ENCODE measurements at places on chromosomes 5 and 9.

DNA sequence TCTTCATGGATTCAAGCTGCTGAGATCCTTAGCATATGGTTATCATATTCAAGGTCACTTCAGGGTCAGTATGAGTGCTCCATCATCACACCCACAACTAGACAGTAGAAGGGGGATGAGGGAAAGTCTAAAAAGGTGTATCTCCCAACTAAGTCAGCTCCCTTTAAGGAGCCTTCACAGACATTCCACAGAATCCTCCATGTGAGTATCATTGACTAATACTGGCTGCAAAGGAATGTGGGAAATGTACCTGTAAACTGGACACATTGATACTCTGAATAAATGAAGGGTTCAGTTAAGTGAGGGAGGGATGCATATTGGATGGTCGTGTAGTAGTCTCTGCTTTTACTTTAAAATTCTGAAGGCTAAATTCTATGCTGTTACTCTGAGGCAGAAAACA lies 330.7 kb downstream of the LRRC70 start:
- no peak for DNase-seq

- DNase-seq = no peak
Observed at GRCh38 chr5:159199780-159200179, 9.6 kb downstream of the RNF145 start.

DNA sequence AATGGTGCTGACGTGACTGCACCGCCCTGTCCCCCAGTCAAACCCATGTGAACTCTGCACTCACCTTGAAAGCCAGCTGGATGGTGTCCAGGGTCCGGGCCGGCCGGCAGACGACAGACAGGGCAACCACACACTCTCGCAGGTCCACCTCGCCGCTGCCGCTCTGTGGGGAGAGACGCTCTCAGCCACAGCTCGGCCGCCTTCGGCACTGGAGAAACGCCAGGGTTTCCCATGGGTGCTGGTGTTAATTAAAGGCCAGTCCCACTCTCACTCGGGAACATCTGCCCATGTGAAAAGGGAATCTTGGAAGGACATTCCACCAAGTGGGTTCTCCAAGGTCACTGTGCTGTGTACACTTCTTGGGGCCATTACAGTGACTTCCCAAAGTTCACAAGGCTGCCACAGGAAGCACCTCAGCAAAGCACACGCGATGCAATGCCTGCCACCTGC lies 25.5 kb upstream of the SLC6A3 start:
- DNase-seq = no peak

- DNase-seq = no peak
Observed at GRCh38 chr9:75658301-75658905, 232.1 kb upstream of the PCSK5 start.

DNA sequence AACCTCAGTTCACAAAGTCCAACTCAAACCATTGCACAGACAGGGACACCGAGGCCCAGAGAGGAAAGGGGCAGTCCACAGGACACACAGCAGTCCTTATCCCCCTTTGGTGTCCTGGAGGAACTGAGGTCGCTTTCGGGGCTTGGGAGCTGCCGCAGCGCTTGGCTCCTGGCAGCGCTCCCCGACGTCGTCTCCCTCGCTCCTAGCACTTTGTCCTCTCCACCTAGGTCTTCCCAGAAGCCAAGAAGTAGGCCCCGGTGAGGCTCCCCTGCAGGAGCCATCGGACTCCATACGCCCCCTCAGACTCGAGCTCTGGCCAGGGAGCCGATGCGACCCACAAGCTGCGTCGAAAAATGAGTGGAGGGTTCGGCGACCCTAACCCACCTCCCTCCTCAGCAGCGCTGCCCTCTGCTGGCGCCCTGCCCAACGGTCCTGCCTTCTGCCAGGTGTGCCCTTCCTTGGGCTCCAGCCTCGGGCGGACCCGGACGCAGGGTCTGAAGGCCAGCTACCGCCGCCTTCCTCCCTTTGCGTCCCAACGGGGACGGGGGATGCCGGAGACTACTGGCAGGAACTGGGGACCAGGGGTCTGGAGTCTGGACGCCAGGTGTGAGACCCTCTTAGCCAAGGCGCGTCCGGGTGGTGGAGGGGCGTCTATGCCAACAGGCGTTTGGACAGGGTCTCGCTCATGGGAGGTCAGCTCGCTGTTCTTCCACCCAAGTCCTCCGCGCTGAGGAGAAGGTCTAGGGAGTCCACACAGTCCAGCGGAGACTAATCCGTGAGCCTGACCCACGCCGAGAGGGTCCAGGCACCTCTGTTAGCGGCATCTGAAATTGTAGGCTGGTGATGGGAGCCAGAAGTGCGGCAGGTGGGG lies 2.1 kb upstream of the PRDM12 start:
- no peak for DNase-seq

- no peak for DNase-seq
Observed at GRCh38 chr5:176733406-176734262, 76.7 kb upstream of the UNC5A start.

GRCh38 chr9:98786750-98787510 lies 9.4 kb downstream of the ANKS6 start:
- DNase-seq = no peak

DNA sequence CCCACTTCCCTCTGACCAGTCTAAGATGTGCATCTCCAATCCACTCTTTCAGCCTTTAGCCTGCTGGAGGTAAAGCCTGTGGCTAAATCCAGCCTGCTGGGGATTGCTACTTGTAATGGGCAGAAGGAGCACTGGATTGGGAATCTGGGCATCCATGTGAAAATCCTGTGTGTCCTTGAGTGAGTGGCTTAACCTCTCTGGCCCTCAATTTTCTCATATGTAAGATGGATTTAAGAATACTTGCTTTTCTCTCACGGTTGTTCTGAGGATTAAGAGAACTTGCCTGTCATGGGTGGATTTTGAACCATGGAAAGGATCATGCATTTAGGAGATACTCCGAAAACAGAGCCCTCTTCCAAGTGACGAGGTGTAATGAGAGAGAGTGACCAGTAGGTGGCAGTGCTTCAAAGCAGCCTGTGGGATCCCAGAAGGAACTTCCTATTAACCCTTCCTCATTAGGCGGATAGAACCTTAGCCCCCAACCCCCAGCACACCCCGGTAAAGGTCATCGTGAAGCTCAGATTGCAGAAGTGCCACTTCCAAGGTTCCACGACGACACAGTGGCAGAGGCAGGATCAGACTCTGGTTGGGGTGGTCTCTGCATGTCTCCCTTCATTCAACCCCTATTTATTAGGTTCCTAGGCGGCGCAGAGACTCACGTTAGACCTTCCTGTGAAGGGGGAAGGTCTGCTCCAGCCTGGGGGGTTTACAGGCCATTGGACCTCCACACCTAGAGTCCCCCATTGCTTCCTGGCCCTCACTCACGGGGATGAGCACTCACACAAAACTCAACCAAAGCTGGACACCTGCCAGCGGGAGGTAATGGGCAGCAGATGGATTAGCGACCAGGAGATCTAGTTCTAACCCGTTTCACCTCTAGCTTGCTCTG lies 68.7 kb upstream of the ZNF618 start:
- peak; percentile 14 for DNase-seq

GRCh38 chr5:83856881-83857280 lies 136.2 kb upstream of the HAPLN1 start:
- no peak for DNase-seq

DNA sequence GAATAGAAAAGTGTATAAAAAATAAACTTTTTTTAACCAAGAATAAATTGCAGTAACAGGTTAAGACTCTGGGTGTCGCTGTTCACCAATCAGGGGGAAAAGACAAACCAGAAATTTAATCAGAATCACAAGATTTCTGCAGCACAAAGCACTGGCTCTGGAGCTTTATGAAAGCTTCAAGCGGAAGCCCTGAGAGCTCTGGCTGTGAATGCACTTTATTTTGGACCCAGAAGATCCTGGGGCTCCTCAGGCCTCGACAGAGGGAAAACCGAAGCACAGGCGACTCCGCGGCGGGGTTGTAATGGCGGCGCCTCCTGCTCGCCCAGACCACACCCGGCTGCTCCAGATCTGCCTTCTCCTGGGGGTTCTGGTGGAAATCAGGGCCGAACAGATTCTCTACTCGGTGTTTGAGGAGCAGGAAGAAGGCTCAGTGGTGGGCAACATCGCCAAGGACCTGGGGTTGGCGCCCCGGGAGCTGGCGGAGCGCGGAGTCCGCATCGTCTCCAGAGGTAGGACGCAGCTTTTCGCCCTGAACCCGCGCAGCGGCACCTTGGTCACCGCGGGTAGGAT lies at the start of gene PCDHGA4:
Gene PCDHGA4, plus strand, starts transcription at position 122 of the 570 bp plus-strand sequence. Its CDS starts 87 bp downstream, at position 209.
- no peak for DNase-seq

GRCh38 chr9:122402403-122402871 lies 31.6 kb downstream of the PTGS1 start:
- DNase-seq = peak; percentile 79

DNA sequence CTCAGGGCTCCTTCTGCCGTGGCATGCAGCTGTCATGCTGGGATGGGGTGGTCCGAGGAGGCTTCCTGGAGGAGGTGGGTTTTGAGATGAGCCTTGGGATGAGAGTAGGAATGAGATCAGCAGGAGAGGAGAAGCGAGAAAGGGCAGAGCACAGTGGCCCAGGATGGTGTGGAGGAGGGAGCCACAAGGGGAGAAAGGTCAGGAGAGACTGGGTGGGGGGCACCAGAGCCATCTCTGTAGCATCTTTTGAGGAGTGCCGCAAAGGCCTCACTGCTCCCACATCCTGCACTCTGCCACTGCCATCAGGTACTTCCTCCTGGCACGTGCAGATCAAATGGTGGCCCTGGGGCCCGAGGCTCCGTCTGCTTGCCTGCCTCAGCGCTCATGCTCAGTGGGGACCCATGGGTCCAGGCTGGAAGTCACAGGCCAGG lies 150.2 kb downstream of the MACROH2A1 start:
- no peak for DNase-seq

DNA sequence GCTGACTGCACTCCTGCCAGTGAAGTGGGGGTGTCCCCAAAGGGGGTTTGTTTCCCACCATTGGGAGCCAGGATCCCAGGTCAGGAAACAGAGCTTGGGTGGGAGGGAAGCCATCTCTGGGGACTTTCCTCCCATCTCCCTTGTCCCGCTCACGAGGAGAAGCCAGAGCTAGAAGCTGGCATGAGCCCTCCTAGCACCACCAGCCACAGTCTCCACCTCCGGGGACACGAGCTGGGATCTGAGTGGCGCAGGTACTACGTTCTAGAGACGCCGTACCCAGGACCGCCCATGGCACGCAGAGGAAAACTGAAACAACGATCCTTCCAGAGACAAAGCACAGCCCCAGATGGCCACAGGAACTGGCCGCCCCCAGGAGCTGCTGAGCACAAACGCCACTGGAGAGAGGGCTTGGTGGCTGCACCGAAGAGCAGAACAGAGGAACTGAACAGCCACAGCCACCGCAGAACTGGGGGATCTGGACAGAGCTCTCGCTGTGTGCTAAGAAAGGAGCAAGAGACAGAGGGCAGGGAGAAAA lies 29.8 kb downstream of the ADAMTS2 start:
- DNase-seq = no peak

DNA sequence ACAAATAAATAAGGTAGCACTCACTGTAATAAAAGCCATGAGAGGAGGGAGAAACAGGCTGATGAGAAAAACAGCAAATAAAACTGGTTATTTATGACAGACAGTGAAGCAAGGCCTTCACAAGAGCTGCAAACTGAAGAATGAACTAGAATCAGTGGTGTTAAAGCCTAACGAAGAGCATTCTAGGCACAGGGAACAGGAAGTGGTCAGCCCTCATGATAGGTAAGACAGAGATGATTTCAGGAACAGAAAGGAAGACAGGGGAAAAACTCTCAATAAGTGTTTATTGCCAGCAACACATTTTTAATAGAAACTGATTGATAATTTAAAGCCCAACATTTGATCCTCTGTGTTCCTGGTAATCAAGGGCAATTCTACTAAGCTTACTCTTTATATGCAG lies 124.5 kb downstream of the EDIL3 start:
- DNase-seq = no peak

- DNase-seq = no peak
Observed at GRCh38 chr9:129572052-129572425, 48.9 kb downstream of the C9orf50 start.

DNA sequence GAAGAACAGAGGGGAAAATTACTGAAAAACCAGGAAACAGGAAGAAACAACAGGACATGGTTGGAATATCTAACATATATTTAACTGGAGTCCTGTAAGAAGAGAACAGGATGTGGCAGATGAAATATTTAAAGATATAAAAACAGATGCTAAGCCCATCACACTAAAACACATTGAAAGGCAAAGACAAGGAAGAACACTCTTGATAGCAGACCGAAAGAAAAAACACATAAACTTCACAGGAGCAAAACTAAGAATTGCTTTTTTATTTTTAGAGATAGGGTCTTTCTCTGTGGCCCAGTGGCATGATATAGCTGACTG lies 324.4 kb upstream of the ARRDC3 start:
- DNase-seq = no peak

DNA sequence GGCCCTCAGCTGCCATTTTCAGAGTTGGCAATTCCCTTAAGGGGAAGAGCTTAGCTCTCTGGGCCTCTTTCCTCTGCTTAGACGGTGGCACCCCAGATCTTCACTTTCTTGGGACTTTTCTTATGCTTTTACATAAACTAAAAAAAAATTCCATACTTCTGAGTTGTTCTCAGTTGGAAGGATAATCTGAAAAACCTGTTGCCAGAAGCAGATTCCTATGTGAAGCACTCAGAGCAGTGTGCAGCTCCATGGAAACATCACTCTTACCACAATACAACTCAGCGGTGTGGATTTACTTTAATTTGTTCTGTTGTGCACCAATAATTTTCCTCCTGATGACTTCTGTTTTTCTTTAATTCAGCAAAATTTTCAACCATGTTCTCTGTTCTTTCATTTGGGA lies 44.1 kb upstream of the MROH2B start:
- peak; percentile 21 for DNase-seq

DNA sequence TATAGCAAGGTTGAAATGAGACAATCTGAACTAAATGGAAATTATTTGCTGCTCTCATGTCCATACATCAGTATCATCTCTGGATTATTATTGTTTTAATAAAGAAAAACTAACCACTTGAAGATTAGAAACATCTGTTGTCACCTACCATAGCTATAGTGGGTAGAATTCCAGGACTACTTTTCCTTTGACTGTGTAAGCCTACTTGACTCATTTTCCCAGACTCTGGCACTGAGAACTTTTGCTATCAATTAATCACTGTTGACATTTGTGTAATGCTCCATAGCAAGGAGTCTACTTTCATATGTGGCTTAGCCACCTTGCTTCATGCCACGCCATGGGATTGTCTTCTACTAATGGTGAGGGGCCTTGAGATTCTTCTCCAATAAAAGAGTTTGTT lies 59.9 kb upstream of the ARRDC3 start:
- DNase-seq = peak; percentile 47

DNA sequence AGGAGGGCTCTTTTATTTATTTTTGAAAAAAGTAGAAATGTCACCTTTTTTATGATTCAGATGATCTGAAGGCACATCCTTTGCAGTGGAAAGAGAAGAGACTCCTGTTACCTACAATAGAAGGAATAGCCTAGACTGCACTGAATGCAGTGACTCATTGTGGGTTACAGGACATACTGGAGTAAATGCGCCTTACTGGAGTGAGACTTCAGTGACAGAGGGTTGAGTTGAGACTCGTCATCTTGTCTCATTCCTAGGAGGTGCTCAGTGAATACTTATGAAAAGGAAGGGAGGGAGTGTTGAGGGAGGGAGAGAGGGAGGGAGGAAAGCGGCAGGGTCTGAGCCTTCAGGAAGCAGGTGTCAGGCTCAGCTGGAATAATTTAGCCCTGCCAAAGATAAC lies 25.2 kb downstream of the ANKRA2 start:
- DNase-seq = no peak
